ENCODE measurements at places on chromosomes 11 and 22.

DNA sequence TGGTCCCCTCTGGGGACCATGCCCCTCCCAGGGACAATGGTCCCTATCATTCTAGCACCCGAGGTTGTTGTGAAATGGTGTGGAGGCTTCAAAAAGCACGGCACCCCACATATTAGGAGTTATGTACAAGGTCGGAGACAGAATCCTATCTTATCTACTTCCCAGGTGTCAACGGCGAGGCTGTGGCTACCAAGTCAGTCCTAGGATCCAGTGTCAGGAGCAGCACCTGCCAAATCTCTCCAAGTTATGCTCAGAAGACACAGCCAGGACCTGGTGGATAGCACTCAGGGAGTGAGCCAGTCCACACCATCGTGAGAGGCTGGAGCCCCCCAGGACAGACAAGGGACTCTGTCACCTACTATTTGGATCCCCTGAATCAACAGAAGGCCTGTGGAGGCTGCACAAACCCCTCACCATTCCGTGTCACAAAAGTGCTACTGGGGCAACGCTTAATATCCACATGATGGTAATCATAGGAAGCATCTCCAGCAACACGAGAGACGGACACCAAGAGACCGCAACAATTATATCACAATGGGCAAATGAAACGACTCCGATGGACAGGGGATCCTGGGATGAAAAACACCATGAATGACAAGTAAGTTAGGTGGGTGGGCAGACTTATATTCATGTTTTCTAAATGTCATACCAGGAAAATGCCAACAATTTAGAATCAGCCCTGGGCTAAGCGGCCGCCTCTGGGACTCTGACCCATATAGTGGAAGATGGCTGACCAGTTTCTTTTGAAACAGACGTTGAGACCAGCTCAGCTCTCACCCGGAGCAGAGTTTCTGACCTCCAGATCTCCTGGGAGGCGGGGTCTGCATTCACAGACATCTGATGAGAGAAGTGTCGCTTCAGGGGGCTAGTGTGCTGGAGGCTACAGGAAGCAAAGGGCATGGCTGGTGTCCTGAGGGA is 108.4 kb downstream of the MED15 start:
- no peak for DNase-seq

DNA sequence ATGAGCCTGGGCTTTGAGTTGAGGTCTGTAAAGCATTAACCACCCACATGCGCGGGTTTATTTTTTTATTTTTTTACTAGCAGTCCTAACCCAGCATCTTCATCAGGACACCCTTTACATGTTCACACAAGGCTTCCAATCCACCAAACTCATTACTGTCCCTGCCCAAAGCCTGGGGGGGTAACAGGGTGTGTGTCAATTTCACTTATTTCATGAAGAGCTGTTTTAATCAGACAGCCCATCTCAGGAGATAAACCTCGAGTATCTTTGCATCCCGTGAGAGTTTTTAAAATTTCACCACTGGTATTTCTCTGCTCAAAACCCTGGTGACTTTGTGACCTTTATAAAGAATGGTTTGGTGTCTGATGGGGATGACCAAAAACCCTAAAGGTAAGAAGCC is 45.6 kb downstream of the ANO1 start:
- no peak for DNase-seq

GRCh38 chr22:24024354-24024753 is 13.2 kb downstream of the CABIN1 start:
- no peak for DNase-seq

GRCh38 chr11:66470015-66470414 is 3.3 kb downstream of the PELI3 start:
- DNase-seq: no peak

GRCh38 chr11:122273476-122274191 is 157.6 kb upstream of the BLID start:
- DNase-seq: no peak

GRCh38 chr11:86177302-86177701 is 67.3 kb upstream of the EED start:
- no peak for DNase-seq

DNA sequence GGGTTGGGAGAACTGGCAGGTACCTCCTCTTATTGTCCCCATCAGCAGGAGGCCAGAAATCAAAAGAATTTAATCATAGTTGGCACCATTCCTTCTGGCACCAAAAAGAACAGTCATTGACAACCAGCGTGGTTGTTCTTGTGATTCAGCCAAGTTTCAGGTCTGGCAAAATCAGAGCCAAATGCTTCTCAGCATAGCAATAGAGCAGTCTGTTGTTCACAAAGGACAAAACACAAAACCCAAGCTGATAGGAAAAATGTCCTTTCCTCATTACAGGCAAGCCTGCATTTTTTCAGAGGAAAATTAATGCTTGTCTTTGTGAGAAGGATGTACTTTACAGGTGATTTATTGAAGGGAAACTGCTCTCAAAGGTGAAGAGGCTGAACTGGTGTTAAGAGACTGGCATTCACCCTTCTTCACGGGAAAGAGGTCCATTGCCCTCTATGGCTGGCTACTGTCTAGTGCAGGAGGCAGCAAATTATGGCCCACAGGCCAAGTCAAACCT is 241.8 kb upstream of the ARHGAP42 start:
- DNase-seq: no peak

GRCh38 chr11:103870821-103871309 is 165.6 kb upstream of the DDI1 start:
- no peak for DNase-seq

DNA sequence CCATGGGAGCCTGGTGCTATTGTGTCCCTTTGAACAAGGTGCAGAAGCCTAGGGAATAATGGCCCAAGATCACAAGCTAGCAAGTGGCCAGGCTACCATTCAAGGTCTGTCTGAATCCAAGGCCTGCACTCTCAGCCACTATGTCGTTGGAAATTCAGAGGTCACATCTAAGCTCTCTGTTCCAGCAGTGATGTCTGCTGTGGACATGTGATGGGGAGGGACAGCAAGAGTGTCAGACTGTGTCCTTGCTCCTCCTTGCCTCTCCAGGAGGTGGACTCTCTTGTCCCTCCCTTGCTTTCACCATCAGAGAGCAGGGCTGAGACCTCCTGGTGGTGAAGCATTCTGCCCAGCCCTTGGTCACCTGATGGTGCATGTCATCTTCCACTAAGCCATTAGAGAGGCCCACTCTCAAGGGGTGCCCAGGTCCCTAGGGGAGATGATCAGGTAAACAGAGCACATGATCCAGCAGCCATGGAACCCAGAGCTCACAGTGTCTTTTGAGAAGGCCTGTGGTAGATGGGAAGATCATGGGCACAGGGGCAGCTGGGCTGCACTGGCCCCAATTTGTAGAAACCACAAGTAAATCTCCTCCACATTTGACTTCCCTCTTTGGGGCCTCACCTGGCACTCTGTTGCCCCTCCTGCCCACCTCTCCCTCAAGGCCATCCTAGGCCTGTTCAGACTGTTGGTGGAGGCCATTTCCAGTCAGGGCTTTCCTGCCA is 37.1 kb upstream of the SUSD2 start:
- no peak for DNase-seq

DNA sequence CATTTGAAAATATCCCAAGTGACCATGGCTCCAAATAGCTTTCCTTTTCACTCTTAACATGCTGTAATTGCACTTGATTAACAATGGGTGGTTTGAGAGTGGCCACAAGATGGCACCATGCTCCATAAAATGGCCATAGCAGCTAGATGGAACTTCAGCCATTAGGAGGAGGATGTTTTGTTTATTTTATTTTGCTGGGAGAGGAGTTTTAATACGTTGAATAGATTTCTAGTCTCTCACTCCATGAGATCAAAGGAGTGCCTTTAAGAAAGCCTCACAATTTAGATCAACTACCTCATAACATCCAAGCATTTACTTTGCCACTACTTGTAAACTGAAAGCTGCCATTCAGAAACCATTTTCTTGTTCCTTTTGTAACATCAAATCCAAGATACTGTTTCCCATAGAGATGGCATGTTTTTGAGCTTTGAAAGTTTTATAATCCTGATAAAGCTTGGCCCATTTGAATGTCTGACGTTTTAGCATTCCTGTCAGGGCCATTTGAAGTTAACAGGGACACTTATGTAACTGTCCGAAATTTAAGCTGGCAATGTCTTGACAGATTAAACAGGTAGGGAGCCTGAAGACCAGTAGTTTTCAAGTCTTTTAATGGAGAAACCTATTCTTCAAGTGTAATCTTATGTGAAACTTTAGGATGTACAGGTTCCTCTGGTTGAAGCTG is 4.7 kb downstream of the FEN1 start:
- no peak for DNase-seq

GRCh38 chr11:19694796-19695345 is 17.8 kb upstream of the NAV2 start:
- DNase-seq: no peak

- no peak for DNase-seq
Observed at GRCh38 chr11:73995247-73995646, 12.6 kb upstream of the UCP2 start.

- no peak for DNase-seq
Observed at GRCh38 chr22:49134076-49134475, 693.6 kb downstream of the BRD1 start.

GRCh38 chr22:30969532-30970355 is 679 bp downstream of the TUG1 start:
- peak; percentile 2 for DNase-seq

DNA sequence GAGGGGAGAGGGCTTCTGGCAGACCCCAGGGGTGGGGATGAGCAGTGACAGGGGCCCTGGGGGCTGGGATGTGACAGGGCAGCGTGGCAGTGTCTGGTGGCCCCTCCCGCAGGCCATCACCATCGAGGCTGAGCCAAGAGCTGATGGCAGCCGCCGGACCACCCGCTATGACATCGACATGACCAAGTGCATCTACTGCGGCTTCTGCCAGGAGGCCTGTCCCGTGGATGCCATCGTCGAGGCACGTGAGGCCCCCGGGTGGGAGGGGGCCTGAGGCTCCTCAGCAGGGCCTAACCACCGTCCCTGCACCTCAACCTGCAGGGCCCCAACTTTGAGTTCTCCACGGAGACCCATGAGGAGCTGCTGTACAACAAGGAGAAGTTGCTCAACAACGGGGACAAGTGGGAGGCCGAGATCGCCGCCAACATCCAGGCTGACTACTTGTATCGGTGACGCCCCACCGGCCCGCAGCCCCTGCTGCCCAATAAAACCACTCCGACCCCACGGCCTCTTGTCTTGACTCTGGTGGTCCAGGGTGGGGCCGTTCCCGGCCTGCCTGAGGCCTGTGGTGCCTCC is 2.6 kb upstream of the TCIRG1 start:
- no peak for DNase-seq

DNA sequence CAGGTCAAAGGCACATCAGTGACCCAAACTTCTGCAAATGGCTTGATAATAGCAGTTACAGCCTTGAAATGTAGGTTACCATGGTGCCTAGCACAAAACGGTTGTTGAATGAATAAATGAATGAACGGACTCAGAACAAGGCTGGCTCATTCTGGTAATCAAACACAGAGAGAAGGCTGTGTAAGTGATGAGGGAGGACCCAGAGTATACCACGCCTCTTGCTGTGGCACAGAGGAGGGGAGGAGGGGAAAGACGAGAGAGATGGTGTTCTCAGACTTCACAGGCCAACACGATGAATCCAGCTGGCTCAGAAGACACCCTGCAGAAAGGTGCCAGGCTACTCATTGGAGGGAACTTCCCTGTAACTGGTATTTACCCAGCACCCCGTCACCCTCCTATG is 38.3 kb downstream of the PC start:
- DNase-seq: no peak

GRCh38 chr22:26953012-26953883 is 295.9 kb downstream of the MIAT start:
- DNase-seq: no peak

GRCh38 chr11:72764503-72764902 is 12.3 kb upstream of the ARAP1 start:
- DNase-seq: no peak

- DNase-seq: no peak
Observed at GRCh38 chr11:79117488-79117887, 323.3 kb downstream of the TENM4 start.

DNA sequence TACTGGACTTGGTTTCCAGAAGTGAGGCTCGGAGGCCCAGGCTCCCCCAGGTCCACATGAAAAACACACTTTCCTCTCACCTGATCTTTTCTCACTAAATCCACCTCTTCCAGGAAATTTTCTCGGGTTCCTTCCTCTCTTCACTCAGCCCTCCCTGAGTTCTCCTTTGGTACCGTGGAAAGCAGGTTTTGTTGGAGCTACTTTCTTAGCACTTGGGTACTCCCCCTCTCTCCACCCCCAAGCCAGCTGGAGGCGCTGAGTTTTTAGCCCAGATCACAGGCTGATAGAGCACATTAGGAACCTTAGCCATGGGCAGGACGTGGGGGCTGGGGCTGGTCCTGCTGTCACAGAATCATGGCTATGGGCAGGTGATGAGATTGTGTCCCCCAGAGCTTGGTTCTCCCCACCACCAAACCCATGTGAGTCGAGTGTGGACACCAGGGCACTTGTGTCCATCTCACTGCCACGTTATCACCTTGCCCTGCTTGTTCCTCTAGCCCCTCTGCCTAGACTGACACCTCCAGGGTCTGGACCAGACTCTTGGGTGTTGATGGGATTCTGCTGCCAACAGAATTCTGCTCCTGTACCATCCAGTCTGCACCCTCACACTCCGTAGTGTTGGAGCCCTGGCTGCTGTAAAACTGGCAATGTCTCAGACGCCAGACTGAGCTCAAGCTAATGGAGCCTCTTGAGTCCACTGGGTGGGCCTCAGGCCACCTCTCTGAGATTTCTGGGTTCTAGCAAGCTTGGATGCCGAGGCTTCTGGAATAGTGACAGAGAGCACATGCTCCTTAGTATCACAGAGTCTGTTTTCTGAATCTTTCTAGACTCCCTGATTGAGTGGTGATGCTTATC is 74.9 kb upstream of the NARS2 start:
- no peak for DNase-seq

DNA sequence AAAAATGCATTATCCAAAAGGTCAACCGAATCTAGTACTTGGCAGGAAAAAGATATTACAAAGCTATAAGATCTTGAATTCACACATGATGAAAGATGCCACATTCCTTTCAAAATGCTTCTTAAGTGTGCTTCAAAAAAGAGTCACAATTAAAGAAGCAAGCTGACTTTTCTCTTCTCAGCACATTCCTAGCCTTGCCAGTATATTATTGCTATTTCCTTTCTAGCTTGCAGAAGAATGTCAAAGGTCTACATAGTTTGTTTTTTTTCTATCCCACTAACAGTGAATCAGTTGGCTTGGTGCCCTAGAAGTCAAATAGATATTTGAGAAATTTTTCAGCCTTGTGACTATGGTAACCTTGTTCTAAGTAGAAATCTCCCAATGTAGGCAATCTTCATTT is 56.8 kb downstream of the GUCY1A2 start:
- no peak for DNase-seq

DNA sequence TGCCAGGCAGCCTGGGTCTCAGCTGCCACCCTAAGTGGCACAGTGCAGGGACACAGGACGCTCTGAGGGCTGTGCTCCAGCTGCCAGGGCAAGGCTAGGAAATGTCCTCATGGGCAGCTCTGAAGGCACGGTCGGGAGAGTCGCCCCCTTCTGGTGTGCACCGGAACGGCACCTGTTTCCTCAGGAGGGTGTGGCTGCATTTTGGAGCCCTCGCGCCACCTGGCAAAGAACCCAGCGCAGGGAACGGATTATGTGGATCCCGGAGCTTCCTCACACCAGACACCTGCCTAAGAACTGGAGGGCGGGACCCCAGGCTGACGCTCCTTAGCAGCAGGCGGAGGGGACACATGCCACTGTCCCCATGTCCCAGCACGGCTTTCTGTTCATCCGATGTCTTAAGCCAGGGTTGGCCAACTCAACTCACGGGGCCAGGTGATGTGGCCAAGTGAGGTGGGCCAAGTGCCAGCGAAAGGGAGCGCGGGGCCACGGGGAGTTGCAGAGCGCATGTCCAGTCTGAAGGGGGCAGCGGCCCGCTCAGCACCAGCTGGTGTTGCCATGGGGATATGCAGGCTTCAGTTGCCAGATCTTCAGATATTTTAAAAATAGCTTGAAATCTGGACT is 5.1 kb upstream of the SLC22A8 start:
- DNase-seq: no peak

Measured in stimulated activated CD4-positive, alpha-beta T cell treated with anti-CD3 and anti-CD28 coated beads, Interleukin-1b, Interleukin-23, amount 100 ng/mL, for 24 hours (primary cell).